Cardiac muscle cell (in vitro differentiated cells and primary cell): ENCODE measurements at places on chromosomes 7 and 10. TPM values are rescaled to one million over a fixed set of nuclear protein-coding genes. Genes with fewer than 3 reads are reported as not detected.

GRCh38 chr10:64316416-64316815 lies 795.2 kb downstream of the REEP3 start:
- DNase-seq: no peak

DNA sequence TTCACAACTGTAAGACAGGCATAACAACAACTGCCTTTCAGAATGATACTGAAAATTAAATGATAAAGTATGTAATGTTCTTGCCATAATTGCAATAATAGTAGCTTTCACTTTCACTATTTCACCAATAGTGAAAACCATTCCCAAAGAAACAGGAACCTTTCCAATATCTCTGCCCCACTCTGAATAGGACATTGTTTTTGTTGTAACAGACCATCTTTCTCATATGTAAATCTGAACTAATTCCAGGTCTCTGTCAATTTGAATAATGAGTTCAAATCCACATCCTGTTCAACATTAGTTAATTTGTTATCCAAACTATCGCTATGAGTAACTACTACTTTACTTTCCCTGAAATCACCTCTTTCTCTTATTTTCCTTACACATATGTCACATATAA lies 148.0 kb downstream of the LRRN3 start:
- no peak for DNase-seq

DNA sequence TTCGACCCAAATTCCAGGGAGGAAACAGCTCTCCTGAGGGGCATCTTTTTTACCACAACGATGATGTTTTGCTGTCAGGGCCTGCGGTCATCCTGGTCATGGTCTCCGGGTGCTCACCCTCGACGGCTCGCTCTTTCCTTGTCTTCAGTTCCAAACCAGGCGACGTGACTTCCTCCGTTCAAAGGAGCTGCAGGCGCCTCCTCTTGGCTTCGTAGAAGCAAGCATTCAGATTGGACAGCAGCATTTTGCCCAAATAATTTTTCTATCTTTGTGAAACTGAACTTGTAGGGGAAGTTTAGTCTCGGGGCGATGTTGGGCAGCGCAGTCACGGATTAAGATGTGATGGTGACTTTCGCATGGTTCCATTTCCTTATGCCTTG lies 208.9 kb downstream of the DNAJB6 start:
- DNase-seq: no peak

STEAP1 gene
- not detected in 2 replicates for total RNA-seq

GRCh38 chr7:236967-237366 lies 44.6 kb downstream of the FAM20C start:
- peak; percentile 11 for DNase-seq

DNA sequence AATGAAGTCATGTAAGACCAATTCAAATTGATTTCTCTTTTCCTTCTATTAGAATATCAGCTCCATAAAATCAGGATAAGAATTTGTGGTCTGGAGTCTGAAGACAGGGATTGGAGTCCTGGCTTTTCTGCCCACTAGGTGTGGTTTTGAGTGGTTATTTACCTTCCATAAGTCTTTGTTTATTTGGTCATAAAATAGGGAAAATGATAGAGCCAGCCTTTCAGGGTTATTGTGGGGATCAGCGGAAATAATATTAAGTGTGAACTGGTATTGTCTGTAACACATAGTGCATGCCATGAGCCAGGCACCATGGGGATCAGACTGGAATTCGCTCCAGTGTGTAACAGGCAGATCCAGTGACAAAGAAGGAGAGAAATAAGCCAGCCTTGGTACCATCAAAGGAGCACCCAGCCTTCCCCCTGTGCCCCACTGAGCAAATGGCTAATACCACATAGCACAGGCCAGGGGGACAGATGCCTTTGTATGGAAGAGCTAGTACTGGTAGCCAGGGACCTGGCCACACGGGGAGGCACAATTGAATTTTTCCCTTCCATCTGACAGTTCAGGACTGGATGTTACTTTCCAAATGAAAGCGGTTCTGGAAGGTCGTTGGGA lies 509.7 kb upstream of the PODXL start:
- DNase-seq: no peak

DNA sequence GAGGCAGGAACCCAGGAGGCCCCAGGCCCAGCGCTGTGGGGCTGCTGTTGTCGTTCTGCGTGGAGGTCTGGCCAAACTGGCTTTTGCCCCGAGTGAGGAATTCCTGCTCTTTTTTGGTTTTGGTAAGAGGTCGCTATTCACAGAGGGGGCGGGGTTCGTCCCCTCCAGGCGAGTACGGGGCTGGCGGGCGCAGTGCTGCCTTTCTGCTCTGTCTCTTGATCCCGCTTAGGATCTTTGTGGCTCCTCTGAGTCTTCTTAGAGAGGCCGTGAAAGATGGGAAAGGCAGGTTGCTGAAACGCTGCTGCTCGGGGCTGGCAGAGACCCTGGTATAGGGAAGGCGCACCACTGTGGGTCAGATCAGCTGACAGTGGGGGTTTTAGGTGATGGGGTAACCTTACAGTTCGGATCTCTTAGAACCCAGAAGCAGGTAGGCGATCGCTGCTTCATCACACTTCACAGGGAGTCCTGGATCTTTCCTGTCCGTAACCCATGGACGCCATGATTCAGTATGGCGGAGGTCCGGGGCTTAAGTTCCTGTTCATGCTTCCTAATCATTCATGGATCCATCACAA lies 136.7 kb downstream of the KIF20B start:
- DNase-seq: no peak

- peak; percentile 3 for DNase-seq
Measured at GRCh38 chr7:113256883-113257531, 138.7 kb upstream of the SMIM30 start.

DNA sequence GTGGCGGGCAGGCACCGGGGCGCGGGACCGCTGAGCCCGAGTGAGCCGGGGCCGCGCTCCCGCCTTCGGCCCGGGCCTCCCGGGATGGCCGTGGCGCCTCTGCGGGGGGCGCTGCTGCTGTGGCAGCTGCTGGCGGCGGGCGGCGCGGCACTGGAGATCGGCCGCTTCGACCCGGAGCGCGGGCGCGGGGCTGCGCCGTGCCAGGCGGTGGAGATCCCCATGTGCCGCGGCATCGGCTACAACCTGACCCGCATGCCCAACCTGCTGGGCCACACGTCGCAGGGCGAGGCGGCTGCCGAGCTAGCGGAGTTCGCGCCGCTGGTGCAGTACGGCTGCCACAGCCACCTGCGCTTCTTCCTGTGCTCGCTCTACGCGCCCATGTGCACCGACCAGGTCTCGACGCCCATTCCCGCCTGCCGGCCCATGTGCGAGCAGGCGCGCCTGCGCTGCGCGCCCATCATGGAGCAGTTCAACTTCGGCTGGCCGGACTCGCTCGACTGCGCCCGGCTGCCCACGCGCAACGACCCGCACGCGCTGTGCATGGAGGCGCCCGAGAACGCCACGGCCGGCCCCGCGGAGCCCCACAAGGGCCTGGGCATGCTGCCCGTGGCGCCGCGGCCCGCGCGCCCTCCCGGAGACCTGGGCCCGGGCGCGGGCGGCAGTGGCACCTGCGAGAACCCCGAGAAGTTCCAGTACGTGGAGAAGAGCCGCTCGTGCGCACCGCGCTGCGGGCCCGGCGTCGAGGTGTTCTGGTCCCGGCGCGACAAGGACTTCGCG lies 534 bp downstream of the FZD9 start:
- peak; percentile 16 for DNase-seq

- no peak for DNase-seq
Measured at GRCh38 chr7:140206616-140207389, 30.0 kb upstream of the KDM7A start.

DNA sequence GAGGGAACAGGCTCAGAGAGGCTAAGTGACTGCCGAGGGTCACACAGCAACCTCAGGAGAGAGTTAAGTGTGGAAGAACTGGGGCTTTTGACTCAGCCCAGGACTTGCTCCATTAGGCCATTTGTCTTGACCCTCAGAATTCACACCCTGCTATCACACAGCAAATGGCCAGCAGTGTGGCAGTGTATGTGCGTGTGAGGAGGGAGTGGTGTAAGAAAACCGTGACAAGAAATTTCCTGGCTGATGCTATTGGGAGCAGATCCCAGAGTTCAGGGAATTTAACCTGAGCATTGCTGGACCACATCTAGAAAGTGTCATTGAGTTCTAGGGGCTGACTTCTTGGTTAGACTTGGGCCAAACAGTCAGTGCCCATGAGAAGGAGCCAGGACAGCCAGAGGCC lies 18.4 kb downstream of the VWA2 start:
- no peak for DNase-seq

ANKRD61 gene
- total RNA-seq: 0.11 and 0.15 TPM in 2 replicates

GRCh38 chr7:21028186-21028585 lies 241.5 kb upstream of the SP8 start:
- DNase-seq: no peak

- DNase-seq: no peak
Measured at GRCh38 chr10:86489071-86489810, 32.4 kb downstream of the WAPL start.

GRCh38 chr7:34016876-34017275 lies 111.5 kb downstream of the BMPER start:
- no peak for DNase-seq

GRCh38 chr10:100562008-100562672 lies 26.4 kb downstream of the HIF1AN start:
- peak; percentile 87 for DNase-seq

CFAP43 gene
- total RNA-seq: 0.36 and 2.0 TPM in 2 replicates
